PC-3 (cell line): ENCODE measurements at places on chromosomes 13 and 19.

DNA sequence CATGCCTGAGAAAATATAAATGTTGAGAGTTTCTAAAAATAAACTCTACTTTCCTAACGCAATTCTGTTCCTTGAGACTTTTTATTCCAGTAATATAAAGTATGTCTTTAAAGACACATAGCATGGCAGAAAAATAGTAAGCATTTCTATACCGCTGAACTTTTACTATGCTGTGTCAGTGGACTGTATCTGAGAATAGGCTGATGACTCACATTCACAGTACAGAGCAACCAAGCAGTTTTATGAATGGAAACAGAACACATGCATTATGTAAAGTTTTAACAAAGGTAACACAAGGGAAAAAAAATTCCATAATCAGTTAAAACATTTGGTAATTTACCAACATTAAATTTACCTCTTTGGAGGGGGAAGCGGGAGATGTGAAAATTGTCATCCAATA lies 38.4 kb downstream of the ZDHHC20 start:
- DNase-seq = peak; percentile 8

- DNase-seq = peak; percentile 4
Observed at GRCh38 chr13:45925151-45925550, 73.6 kb upstream of the SIAH3 start.

GRCh38 chr19:49952479-49952836 lies 8.5 kb downstream of the SIGLEC11 start:
- no peak for DNase-seq

GRCh38 chr19:31897292-31897691 lies 448.1 kb upstream of the ZNF507 start:
- DNase-seq = no peak

GRCh38 chr19:18999896-19000620 lies 33.3 kb downstream of the SUGP2 start:
- DNase-seq = no peak

DNA sequence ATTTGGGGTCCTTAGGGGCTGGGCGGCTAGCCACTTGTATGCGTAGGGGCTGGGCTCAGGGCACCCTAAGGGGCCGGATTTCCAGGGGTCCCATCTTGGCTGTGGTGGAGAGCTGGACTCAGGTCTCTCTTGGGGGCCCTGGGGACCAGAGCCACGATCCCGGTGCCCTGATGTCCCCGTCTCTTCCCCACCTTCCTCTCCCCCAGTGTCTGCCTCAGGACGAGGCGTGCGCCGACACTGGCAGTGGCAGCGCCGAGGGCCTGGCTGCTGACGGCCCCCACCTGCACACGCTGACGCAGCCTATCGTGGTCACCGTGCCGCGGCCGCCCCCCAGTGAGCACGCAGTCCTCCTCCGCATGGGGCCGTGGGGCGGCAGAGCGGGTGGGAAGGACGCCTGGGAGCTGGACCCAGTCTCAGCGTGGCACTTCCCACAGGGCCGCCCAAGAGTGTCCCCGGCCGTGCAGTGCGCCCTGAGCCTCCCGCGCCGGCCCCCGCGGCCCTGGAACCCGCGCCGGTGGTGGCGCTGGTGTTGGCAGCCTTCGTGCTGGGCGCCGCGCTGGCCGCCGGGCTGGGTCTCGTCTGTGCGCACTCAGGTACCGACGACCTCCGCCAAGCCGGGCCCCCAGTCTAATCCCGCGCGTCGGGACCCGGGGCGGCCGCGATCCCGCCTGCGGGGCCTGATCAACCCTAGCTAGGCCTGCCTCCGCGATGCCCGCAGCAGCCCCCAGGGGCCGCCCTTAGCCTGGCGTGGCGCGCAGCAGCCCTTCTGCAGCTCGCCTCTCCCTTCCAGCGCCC lies 2.7 kb upstream of the SNAPC2 start:
- DNase-seq = peak; percentile 75

GRCh38 chr19:46815833-46816627 lies 27.6 kb upstream of the SLC1A5 start:
- DNase-seq = no peak

DNA sequence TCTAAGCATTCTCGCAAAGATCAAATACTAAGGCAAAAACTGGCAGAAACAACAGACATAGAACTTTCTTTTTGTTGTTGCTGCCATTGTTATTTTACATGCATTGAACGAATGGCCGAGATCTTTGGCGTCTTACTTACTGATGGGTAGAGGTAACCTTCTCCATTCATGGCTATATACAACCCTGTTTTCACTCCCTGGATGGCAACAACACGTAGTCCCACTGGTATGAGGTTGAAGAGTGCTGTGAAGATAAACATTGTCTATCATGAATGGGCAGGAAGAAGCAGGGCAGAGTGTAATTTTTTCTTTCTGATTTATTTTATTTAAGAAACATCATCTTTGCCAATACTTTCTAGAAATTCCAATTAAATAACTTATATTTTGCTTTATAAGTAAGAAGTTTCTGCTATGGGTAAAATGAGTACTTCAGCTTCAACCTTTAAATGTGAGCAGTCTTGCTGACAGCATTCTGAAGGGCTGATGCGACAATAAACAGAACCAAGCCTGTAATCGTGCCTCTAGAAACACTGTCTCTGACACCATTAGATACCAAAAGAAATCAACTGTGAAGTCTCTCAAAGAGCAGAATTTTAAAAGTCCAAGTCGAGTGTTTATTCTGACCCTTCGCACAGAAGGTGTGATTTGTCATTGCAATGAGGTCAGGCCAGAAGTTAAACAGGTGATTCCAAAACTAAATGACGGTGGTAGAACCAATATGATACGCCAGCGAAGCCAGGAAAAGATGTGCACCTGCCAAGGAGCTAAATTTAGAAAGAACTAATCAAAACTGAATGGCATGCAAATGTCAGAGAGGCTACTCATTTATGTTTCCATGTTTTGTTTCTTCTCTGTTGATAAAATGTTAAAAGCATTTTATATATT lies 416.4 kb downstream of the ITGBL1 start:
- DNase-seq = no peak

DNA sequence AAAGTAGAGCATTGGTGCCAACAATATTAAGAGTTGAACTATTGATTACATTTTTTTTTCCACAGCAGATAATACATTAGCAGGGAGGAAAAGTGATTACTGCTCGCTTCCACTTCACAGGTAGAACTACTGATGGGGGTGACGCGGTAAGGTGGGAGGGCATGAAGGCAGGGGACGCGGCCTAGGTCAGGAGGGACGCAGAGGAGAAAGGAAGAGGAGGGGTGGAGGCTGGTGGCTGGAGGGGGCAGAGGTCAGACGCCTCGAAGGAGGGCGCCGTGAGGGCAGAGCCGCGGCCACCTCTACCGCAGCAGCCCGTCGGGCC lies 287 bp upstream of the B3GLCT start:
- no peak for DNase-seq

- peak; percentile 15 for DNase-seq
Observed at GRCh38 chr19:40165362-40165937, 25.8 kb upstream of the MAP3K10 start.

GRCh38 chr13:80866921-80867320 lies 526.0 kb upstream of the SPRY2 start:
- no peak for DNase-seq

DNA sequence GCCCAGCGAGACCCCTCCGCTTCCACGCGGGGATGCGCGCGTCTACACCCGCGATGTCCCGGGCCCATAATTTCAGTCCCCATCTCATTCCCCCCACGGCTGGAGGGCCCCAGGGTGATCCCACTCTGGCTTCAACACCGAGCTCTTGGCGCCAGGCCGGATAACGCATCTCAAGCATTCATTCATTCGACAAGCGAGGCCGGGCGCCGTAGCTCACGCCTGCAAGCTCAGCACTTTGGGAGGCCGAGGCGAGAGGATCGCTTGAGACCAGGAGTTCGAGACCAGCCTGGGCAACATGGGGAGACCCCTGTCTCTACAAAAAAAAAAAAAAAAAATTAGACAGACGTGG lies 5.9 kb downstream of the ANGPTL6 start:
- no peak for DNase-seq

- no peak for DNase-seq
Observed at GRCh38 chr19:46606681-46607447, 5.7 kb downstream of the CALM3 start.

DNA sequence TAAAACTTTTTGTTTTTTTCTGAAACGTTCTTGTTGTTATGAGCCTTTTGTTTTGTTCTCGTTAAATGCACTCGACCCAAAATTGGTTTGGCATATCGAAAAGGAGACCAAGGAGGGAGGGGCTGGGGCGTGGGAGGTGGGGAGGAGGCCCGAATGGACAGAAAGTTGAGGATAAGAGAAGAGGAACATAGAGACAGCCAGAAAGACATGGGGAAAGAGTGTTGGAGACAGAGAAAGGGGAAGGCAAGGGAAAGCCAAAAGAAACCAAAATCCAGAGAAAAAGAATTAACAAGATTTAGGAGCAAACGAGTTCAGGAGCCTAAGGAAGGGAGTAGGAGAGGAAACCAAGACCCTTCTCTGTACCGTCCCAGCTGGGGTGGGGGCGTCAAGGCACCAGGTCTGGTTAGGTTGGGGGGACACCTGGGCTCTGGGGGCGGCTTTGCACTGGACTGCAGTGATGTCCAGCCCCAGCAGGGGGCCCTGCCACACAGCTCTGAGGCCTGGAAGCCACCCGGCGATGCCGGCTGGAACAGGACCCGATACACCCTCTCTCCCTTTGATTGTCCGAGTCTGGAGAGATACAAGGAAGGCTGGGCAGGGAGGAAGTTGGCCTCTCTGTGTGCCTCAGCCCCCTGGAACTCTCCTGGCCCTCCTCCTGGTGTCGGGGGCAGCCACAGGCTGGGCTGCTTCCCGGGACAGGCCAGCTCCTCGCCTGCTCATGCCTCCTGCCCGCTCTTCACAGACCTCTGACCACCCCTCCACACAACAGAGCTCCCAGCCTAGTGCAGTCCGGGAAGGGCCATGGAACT lies 11.6 kb upstream of the ASF1B start:
- peak; percentile 77 for DNase-seq

- DNase-seq = no peak
Observed at GRCh38 chr13:71624653-71625600, 242.1 kb downstream of the DACH1 start.

DNA sequence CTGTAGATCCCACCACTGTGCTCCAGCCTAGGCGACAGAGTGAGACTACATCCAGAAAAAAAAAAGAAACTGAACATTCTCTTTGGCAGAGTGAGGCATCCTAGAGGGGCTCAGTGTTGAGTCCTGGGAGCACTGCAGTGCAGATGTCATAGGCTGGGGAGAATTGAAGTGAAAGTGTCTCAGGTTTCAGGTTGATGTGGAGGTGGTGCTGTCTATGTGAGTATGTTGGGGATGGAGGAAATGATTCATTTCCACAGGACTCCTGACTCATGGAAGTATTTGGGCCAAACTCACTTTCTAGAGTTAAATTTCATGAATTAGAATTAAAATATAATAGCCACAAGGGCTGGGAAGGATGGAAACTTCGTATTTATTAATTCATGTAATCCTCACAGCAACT lies 134.4 kb upstream of the TSC22D1 start:
- DNase-seq = peak; percentile 89

- DNase-seq = no peak
Observed at GRCh38 chr19:15587663-15588062, 27.4 kb upstream of the CYP4F8 start.

DNA sequence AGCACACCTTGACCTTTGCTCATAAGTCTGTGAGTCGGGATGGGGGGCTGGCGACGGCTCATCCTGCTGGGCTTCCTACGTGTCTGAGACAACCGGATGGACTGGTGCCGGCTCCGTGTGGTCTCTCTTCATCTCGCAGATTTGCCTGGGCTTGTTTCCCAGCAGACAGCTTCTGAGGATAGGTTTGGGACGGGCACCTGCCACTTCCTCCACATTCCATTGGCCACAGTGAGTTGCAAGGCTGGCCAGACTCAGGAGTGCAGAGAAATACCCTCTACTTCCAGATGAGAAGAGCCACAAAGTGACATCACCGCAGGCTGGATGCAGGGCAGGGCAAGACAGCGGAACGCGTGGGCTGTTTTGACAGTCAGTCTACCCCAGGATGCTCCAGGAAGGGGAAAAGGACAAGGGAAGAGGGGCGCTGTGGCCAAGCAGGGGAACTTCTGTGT lies 48.1 kb downstream of the IRS2 start:
- no peak for DNase-seq

GRCh38 chr13:46369506-46370277 lies 17.4 kb downstream of the RUBCNL start:
- DNase-seq = no peak
